Activated CD4-positive, alpha-beta T cell treated with anti-CD3 and anti-CD28 coated beads for 36 hours (primary cell): ENCODE measurements at places on chromosomes 7 and 10. TPM values are rescaled to one million over a fixed set of nuclear protein-coding genes. Genes with fewer than 3 reads are reported as not detected.

Gene GIMAP8
- total RNA-seq, result 9.6 TPM

- H3K27ac ChIP-seq, result peak overlapping the region; percentile 15
- H3K27me3 ChIP-seq, result no peaks in the 10 kb centered on the region
- DNase-seq, result peak; percentile 71
- H3K4me3 ChIP-seq, result peak overlapping the region; percentile 14
Measured at GRCh38 chr7:50226669-50227068, 77.8 kb upstream of the IKZF1 start.

GRCh38 chr10:123007558-123008354 is 839 bp downstream of the IKZF5 start:
- peak overlapping the region; percentile 99 for H3K27ac ChIP-seq
- peak; percentile 63 for DNase-seq
- peaks cover 43% of the 10 kb centered on the region for H3K4me1 ChIP-seq

GRCh38 chr7:47809387-47809786 is 138.9 kb downstream of the PKD1L1 start:
- H3K4me3 ChIP-seq, result no peak overlapping the region
- no peak for DNase-seq
- H3K4me1 ChIP-seq, result no peaks in the 10 kb centered on the region
- no peaks in the 10 kb centered on the region for H3K27me3 ChIP-seq
- H3K27ac ChIP-seq, result no peak overlapping the region
- no peaks in the 10 kb centered on the region for H3K36me3 ChIP-seq

Gene FFAR4
- total RNA-seq, result not detected

DNA sequence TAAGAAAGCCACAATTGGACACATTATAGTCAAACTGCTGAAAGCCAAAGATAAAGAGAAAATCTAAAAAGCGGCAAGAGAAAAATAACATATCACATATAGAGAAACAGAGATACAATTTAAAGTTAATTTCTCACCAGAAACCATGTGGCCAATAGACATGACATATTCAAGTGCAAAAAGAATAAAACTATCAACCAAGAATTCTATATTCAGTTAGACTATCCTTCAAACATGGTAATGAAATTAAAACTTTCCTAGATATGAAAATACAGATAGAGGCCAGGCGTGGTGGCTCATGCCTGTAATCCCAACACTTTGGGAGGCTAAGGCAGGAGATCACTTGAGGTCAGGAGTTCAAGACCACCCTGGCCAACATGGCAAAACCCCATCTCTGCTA is 129.1 kb upstream of the RNF32 start:
- no peak for DNase-seq
- peaks cover 3% of the 10 kb centered on the region for H3K36me3 ChIP-seq
- peaks cover 9% of the 10 kb centered on the region for H3K27me3 ChIP-seq
- H3K4me1 ChIP-seq, result no peaks in the 10 kb centered on the region
- H3K4me3 ChIP-seq, result no peak overlapping the region

DNA sequence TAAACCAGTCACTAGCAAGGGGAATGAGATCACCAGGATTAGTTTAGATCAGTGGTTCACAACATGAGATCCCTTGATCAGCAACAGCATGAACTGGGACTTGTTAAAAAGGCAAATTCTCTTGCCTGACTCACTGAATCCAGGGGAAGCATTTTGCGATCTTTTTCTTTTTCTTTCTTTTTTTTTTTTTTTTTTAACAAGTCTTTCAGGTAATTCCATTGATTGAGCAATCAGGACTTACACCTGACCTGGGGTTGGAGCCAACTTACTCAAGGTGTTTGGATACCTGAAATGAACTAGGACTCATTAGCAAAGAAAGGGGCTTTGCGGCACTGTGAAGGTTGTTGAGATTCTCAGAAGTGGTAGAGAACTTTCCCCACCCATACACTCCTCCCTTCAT is 47.1 kb upstream of the PRR15 start:
- no peak overlapping the region for H3K27ac ChIP-seq
- DNase-seq, result no peak
- no peaks in the 10 kb centered on the region for H3K4me1 ChIP-seq
- H3K36me3 ChIP-seq, result no peaks in the 10 kb centered on the region
- no peak overlapping the region for H3K4me3 ChIP-seq
- no peaks in the 10 kb centered on the region for H3K27me3 ChIP-seq

GRCh38 chr10:80460399-80461207 is 6.5 kb downstream of the TSPAN14 start:
- H3K27ac ChIP-seq, result peak overlapping the region; percentile 98
- peaks cover 22% of the 10 kb centered on the region for H3K36me3 ChIP-seq
- DNase-seq, result no peak
- H3K27me3 ChIP-seq, result no peaks in the 10 kb centered on the region
- peak overlapping the region; percentile 99 for H3K4me3 ChIP-seq
- peaks cover 96% of the 10 kb centered on the region for H3K4me1 ChIP-seq

Gene ACBD7
- total RNA-seq, result 2.4 TPM

DNA sequence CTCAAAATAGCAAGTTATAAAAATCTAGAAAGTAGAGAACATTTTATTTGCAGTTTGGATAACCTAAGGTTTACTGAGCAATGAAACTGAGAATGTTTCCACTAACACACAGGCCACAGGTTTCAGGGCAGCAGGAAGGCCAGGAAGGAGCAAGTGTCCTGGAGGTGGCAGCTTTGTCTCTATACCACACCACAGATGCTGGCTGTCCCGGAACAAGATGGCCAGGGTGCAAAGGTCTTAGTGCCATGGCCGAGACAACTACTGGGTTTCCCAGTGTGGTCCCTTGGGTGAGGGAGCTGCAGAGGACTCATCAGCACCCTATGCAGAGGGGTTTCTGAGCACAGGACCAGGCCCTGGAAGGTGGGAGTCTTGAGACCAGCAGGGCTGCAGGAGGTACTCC is 92.0 kb downstream of the CTBP2 start:
- H3K27me3 ChIP-seq, result peaks cover 18% of the 10 kb centered on the region
- no peak overlapping the region for H3K4me3 ChIP-seq
- no peak for DNase-seq
- H3K27ac ChIP-seq, result no peak overlapping the region

DNA sequence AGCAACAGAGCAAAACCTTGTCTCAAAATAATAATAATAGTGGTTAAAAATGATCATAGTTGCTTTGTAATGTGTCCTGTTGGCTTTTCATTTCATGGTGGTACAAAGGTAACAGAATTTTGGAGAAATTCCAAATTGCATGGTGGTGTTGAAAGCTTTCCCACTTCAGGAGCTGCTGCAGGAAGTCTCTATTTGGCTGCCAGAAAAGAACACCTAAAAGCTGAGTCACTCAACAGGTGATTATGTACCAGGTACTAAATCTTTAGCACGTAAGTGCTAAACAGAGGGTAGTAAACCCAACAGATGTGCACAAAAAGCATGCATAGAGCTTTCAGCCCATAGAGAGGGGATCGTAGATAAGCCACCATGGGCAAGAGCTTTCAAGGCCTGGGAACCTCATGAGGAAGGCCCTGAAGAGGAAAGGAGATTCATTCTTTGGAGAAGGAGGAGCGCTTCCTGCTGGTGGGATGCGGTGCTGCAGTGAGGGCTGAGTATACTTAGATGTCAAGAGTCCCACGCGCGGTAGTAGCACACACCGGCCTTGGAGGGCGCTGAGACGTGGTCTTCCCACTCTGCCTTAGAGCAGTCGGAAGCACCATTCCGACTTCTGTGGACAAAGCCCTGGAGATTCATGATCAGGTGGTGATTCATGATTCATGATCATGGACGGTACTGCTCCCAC is 118.7 kb downstream of the RALA start:
- no peak overlapping the region for H3K27ac ChIP-seq
- no peaks in the 10 kb centered on the region for H3K36me3 ChIP-seq
- peaks cover 11% of the 10 kb centered on the region for H3K4me1 ChIP-seq
- DNase-seq, result peak; percentile 75
- no peak overlapping the region for H3K4me3 ChIP-seq

DNA sequence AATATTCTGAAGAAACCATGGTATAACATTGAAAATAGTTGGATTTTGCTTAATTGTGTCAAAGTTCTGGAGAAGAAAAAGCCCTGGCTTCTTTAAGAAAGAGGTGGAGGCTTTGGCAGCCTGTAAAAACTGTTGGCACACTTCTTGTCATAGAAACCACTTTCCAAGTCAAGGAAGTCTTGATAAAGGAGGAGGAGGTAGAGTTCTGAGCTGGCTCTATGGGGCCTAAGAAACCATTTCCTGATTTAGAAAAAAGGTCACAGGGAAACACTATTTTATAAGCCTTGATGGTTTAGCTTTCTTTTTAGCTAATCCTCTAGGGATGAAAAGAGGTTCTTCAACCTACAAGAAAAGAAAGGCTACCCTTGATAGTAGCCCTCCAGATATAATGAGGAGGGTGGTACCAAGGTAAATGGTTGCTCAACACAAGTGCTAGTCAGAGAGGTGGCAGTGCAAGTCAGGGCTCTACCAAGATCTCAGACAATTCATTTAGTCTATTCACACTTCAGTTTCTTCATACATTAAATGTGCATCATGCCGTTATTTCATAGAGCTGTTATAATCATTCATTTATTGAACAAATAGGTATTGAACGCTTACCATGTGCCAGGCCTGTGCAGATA is 346.9 kb downstream of the RNLS start:
- H3K27me3 ChIP-seq, result no peaks in the 10 kb centered on the region
- no peak for DNase-seq
- peaks cover 3% of the 10 kb centered on the region for H3K4me1 ChIP-seq
- H3K27ac ChIP-seq, result no peak overlapping the region

Gene OR2A5
- total RNA-seq, result not detected

Gene NANOS1
- total RNA-seq, result 0.04 TPM

Gene CALML5
- not detected for total RNA-seq

DNA sequence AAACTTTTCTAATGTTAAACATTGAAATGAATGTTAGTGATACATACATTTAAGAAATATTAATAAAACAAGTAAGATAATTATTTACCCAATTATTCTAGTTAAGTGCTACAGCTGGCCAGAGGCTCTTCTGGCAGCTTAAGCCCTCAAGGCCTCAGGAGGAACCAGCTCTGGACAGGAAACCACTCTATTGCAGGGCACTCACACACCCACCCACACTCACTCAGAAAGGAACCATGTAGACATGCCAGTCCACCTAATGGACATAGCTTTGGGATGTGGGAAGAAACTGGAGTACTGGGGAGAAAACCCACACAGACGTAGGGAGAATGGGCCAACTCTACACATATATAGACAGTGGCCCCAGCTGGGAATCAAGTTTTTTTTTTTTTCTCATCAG is 28.2 kb downstream of the UMAD1 start:
- DNase-seq, result no peak
- no peaks in the 10 kb centered on the region for H3K27me3 ChIP-seq
- H3K27ac ChIP-seq, result no peak overlapping the region

- no peak overlapping the region for H3K27ac ChIP-seq
- peaks cover 26% of the 10 kb centered on the region for H3K4me1 ChIP-seq
- H3K36me3 ChIP-seq, result peaks cover 19% of the 10 kb centered on the region
- H3K4me3 ChIP-seq, result no peak overlapping the region
- no peaks in the 10 kb centered on the region for H3K27me3 ChIP-seq
Measured at GRCh38 chr10:114831186-114831867, 9.7 kb downstream of the FHIP2A start.

DNA sequence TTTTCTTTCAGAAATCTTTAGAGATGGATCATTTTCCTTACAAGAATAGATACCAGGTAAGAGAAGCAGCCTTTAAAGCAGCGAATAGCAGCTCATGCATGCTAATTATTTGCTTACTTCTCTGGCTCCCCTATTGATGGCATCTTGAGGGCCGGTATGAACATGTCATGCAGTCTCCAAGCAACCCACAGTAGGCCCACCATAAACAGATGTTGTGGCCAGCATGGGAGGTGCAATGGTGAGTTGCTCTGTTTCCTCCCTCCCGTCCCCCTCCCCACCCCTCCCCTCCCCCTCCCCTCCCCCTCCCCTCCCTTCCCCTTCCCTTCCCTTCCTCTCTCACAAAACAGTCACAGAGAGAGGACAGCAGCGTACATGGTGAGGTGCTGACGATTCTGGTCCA is 9.7 kb upstream of the ZNF273 start:
- no peak overlapping the region for H3K27ac ChIP-seq
- H3K4me1 ChIP-seq, result peaks cover 5% of the 10 kb centered on the region
- H3K36me3 ChIP-seq, result no peaks in the 10 kb centered on the region
- H3K4me3 ChIP-seq, result no peak overlapping the region
- DNase-seq, result no peak
- H3K27me3 ChIP-seq, result peaks cover 18% of the 10 kb centered on the region

DNA sequence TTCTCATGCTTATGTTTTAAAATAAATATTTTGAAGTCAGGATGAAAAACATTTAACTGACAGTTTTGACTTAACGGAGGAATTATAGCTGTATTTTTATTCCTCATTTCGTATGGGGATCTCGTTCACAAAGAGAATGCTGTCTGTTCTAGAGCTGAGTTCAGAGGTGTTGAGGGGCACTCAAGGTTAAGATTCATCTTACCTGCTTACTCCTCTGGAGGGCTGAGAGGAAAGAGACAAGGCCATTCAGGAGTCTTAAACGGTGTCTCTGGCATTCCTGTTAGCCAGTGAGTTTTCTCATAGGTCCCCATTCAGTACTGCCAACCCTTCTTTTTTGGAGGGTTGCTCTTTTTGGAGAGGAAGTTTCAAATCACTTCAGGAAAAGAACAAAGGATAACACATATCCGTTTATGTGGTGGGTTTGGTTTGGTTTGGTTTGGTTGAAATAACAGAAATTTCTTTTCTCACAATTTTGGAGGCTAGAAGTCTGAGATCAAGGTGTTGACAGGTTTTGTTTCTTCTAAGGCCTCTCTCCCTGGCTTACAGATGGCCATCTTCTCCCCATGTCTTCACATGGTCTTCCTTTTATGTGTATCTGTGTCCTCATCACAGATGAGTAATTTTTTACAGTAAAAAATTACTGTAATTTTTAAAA is 23.1 kb downstream of the CALHM2 start:
- H3K4me3 ChIP-seq, result no peak overlapping the region
- peaks cover 75% of the 10 kb centered on the region for H3K36me3 ChIP-seq
- peak overlapping the region; percentile 73 for H3K27ac ChIP-seq

- no peak overlapping the region for H3K4me3 ChIP-seq
- H3K36me3 ChIP-seq, result peaks cover 7% of the 10 kb centered on the region
- peak; percentile 73 for DNase-seq
- H3K27ac ChIP-seq, result peak overlapping the region; percentile 27
- peaks cover 44% of the 10 kb centered on the region for H3K4me1 ChIP-seq
- H3K27me3 ChIP-seq, result no peaks in the 10 kb centered on the region
Measured at GRCh38 chr7:5677538-5678294, 103.7 kb downstream of the RNF216 start.

DNA sequence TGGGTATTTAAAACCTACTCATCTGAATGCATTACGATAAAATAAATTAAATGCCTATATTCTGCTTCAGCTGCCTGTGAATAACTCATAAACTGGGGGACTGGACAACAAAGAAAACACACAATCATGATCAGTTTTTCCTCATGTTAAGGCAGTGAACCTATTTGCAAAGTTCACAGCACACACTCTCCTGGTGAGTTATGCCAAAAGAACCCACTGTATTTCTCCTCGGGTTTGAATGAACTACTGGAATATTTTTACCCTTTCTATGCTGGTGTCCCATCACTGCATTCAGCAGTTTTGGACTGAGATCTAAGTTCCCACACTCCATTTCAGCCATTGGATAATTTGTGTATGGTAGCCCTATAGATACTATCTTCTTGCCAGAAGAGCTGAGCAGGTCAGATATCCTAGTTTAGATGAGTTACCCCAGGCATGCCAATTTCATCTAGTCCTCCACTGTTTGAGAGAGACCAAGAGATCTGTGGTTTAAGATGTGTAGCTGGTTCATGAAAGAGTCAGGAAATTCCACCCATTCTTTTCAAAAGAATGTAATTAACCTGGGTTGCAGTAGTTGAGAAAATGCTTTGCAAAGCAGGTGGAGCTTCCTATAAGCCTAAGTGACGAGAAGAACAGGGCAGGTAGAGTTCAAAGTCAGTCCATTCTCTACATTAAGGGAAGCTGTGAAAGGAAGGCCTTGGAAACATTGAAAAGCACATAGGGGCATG is 101.7 kb downstream of the PLXDC2 start:
- no peak for DNase-seq
- H3K27me3 ChIP-seq, result no peaks in the 10 kb centered on the region
- H3K27ac ChIP-seq, result no peak overlapping the region
- no peaks in the 10 kb centered on the region for H3K36me3 ChIP-seq

Gene PANK1
- total RNA-seq, result 3.2 TPM
